ENCODE measurements at places on chromosomes 3 and 15.

- DNase-seq: no peak
These were observed 125.3 kb upstream of the SPRED1 start for GRCh38 chr15:38127306-38127771.

DNA sequence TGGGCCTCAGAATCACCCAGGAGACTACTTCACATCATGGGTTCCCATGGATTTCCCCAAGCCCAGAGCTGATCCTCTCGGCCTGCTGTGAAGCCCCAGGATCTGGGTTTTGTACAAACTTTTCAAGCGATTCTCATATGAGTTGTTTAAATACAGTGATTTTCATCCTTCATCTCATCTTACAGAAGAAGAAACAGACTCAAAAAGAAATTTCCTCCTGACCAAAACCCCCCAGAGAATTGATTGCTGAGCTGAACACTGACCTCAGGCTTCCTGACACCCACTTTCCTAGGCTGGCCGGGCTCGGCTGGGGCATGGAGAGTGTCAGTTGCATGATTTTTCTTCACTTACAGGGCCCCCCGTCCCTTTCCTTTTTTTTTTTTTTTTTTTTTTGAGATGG is 60.3 kb downstream of the BDH1 start:
- DNase-seq: no peak

- peak; percentile 1 for DNase-seq
These were observed 127.6 kb upstream of the MEF2A start for GRCh38 chr15:99438224-99438585.

DNA sequence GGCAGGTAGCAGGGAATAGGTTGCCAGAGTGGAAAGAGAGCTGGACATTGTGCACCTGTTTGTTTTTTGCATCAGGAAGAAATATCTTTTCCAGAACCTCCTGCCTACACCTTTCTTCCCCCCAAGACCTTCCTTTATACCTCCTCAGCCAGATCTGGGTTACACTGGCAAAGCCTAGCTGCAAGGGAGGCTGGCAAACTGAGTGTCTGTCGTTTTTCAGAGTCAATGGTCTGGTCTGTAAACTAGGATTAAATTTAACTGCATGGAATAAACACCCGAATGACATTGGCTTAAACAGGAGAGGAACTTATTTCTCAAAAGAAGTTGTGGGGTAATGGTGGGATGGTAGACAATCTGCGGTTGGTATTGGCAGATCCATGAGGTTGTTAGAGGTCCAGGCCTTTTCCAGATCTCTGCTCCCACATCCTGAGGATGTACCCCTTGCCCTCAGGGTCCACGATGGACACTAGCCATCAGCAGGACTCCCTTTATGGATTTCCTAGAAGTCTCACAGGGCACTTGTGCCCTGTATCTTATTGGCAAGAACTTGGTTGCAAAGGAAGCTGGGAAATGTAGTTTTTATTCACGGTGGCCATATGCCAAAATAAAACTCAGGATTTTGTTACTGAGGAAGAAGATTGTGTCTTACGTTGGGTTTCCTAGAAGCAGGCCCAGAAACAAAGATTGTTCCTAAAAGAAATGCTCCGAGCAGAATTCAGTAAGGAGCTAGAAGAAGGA is 3.2 kb upstream of the RARRES1 start:
- no peak for DNase-seq

GRCh38 chr3:184491867-184492615 is 69.5 kb upstream of the EPHB3 start:
- no peak for DNase-seq

GRCh38 chr3:71545330-71545729 is 38.2 kb downstream of the FOXP1 start:
- no peak for DNase-seq

DNA sequence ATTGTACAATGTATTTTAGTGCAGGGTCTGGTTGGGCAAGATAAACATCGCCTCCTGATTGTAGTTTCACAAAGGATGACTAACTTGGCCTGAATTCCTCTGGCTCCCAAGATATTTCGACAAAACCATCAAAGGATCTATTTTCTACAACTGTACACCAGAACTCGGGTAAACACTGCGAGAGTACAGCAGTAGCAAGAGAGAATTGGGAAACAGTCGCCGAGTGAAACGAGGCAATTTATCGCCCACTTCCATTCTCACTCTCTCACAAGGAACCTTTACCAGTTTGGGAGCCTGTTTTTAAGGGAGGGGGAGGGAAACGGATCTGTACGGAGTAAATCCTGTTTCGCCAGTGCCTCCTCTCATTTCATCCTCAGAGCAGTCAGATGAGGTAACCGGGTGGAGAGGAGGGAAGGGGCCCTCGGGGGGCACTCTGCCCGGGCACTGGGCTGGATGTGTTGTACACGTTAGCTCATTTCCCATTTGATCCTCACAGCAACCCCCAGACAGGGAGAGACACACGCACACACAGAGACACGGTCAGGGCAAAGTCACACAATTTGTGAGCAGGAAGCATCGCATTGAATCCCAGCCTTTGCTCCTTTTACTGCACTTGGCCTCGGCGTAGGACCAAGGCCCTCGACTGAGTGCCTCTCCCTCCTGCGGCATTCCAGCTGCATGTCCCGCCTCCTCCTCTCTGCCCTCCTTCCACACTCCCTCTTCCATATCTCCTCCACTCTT is 120.1 kb downstream of the LIPC start:
- no peak for DNase-seq

DNA sequence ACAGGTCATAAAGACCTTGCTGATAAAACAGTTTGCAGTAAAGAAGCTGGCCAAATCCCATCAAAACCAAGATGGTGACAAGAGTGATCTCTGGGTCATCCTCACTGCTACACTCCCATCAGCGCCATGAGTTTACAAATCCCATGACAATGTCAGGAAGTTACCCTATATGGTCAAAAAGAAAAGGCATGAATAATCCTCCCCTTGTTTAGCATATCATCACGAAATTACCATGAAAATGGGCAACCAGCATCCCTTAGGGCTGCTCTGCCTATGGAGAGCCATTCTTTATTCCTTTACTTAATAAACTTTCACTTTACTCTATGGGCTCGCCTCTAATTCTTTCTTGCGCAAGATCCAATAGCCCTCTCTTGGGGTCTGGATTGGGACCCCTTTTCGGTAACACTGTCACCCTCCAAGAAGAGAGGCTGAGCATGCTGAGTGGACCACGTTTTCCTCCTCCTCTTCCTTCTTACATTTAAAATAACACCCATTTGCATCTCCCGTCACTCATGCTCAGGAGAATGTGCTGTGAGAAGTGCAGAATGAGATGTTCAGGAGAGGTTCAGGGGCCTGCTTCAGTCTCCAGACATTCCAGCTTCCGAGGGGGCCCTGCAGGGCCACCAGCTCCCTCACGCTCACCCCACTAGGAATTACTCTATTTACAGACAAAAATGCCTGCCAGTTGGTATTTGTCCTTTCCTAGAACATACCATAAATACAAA is 47.3 kb downstream of the NSMCE3 start:
- no peak for DNase-seq
